ENCODE measurements at places on chromosomes 6 and 20. TPM values are rescaled to one million over a fixed set of nuclear protein-coding genes. Genes with fewer than 3 reads are reported as not detected.

DNA sequence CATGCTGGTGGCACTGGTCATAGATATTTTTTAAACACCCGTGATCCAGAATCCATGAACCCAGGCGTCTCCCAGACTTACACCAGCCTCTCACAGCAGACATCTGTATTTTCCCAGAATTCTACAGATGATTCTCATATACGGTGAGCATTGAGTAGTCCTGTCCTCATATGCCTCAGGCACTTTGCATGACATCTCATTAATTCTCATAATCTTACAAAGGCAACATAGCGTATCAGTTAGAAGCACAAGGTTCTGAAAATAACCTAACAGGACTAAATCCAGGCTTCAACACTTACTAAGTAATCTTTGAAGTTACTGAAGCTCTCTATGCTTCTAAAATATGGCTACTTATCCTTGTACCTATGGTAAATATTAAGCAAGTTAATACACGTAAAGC, 8.9 kb downstream of the NDUFAF4 start:
- no peak for DNase-seq

- no peak for DNase-seq
Measured at GRCh38 chr6:82415820-82416219, 52.2 kb downstream of the TPBG start.

GRCh38 chr6:135179920-135180541, 1.1 kb upstream of the MYB start:
- no peak for DNase-seq

DNA sequence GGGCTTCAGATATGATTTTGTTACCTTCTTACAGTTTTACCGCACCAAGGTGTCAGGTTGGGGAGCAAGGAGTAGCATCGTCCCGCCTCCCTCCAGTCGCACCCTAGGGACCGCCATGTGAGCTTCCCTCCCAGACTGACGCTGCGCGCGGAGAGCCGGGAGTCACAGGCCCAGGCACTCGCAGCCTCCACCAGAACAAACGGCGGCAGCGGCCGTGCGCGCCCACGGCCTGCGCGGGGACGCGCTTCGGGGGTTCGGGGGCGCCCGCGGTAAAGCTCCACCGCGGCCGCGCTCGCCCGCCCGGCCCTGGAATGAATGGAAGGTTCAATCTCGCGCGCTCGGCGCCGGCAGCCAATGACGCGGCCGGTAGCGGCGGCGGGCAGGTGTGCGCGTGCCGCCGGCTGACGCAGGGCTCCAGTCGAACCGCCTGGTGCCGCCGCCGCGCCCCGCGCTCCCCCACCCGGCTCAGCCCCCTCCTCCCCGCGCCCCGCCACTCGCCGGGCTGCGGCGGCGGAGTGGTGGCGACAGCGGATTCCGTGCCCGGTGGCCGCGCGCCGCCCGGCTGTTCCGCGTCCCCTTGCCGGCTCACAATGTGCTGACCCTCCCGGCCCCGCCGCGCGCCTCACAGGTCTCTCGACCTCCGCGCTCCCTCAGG, 16.5 kb upstream of the LIN28B start:
- DNase-seq, result peak; percentile 2

DNA sequence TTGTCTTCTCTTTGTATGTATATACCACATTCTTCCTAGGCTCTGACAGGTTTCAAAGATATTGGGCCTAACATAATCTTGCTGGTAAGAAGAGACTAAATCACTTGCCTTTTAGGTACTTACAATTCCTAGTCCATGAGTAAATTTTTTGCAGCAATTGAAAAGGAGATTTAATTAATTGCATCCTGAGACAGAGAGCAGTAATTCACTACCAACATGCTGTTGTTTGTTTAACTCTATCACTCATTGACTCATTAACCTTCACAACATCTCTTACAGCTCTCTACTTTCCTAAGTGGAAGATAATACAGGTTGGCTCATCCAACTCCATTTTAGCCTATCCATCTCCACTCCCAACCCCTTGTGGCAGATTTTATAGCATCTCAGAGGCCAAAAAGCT, 280.4 kb downstream of the ALDH8A1 start:
- no peak for DNase-seq

DNA sequence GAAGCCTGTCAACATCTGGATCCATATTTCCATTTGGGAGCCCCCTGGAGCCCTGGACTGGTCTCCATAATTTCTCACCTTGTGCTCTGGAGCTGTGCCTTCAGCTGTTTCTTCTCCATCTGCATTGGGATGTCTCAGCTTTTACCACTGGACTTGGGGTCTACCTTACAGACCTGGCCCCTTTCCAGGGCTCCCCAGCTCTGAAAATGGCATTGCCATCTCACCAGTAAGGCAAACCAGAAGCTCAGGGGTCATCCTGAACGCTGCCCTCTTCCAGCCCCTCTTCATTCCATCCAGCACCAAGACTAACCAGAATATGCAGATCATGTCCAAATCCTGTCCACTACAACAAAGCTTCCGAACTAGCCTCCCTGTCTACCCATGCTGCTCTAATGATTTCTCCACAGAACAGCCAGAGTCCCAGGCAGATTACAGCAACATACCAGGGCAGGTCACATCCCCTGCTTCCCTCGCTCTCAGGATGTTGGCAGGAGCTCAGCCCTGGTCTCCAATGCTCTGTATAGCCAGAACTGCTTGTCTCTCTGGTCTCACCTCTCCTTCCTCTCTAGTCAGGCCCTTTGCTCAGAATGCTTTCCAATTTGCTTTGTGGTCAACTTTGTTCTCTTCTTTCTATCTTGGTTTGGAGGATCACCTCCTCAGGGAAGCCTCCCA, 17.7 kb upstream of the NNAT start:
- DNase-seq, result no peak

DNA sequence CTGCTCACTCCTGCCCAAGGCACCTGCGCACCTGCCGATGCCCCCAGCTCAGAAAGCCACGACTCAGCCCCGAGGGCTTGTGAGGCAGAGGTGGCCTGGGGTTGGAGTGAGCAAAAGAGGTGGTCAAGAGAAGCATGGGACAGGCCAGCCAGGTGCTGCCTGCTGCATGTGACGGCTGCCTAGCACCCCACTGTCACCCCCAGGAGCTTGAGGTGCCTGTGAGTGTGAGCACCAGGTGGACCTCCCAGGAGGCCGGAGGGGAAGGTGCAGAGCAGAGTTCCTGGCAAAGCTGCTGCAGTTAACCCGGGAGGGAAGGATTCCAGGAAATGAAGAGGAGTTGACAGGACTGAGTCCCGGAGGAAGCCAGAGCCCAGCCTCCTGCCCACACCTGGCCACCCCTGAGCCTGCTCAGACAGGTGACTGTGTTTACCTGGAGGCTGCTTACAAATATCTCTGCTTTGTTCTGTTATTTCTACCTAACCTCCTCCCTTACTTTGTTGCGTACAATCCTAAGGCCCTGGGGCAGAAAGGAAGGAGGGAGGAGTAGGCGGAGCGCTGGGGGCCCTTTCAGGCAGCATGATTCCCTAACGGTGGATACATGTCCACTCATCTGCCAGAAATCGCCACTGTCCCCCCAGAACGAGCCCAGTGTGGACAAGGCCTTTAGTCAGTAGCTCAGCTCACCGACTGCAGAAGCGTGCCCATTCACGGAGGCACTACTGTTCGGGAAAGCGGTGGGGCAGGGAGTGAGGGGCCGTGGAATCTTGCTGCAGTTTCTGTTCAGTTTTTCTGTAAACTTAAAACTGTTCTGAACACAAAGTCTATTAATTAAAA, 87.5 kb upstream of the MPC1 start:
- no peak for DNase-seq

DNA sequence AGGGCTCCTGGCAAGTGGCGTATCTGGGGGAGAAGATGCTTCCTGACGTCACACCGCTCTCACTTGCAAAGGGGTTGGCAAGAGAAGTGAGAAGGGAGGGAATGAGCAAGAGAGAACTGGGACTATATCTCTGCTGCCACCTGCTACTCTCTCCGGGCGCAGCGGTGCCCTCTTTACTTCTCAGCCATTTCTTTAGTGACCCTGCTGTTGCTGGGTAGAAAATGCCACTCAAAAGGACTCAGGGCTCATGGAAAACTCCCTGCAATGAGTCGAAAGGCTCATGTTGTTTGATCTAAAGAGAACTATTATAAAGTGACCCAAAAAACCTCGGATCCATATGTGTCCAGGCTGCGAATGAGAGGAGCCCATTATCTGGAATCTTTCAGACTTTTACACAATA, 401.8 kb downstream of the SAMD5 start:
- no peak for DNase-seq

GRCh38 chr20:42041000-42041565, 422.9 kb upstream of the CHD6 start:
- DNase-seq, result no peak

- no peak for DNase-seq
Measured at GRCh38 chr20:8299921-8300320, 167.9 kb downstream of the PLCB1 start.

- DNase-seq, result no peak
Measured at GRCh38 chr6:148593130-148593812, 153.6 kb upstream of the UST start.

- DNase-seq, result no peak
Measured at GRCh38 chr6:160203953-160204352, 54.7 kb downstream of the SLC22A2 start.

GRCh38 chr20:44081888-44082287, 105.1 kb downstream of the JPH2 start:
- DNase-seq, result no peak

DNA sequence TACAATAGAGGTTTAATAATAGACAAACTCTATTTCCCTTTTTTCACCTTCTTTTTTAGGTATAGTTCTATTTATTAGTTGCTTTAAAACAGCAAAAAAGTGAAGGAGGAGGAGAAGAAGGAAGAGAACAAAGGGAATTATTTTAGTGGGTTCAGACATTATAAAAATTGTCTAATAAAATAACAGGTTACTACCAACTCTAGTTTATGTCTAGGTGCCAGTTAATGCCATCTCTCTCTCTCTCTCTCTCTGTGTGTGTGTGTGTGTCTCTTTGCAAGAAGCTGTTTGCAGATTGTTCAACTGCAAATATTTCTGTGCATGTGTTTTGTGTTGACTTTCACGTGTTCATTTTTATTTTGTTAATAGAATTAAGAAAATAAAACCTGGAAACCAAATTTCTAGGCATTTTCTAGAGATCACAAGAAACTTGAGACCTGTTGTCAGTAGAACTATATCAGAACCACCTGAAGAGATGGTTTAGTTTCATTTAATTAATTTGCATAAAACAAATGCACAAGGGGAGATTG, 313.5 kb upstream of the SGK1 start:
- DNase-seq, result no peak

DNA sequence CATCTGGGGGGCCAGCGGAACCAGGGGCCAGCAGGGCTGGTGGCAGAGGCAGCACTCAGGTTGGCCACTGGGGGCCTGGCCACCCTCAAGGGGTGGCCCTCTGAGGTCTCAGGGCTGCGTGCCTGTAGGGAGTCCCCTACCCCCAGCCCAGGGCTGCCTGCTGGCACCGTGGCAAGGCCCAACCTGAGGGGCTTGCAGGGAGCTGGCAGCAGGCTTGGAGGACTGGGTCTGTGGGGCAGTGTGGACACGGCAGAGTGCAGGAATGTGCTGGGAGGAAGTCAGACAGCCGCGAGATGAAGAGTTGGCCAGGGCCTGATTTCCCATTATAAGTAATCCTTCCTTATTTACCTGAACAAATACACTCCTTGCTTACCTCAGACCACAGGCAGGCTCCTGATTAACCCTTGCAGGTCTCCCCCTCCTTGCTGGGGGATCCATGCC, at the start of gene SPDEF:
TSS of gene SPDEF (minus strand) at position 299 of the 441 bp plus-strand sequence. CDS start 11,874 bp downstream, outside the sequence.
- DNase-seq, result no peak

DNA sequence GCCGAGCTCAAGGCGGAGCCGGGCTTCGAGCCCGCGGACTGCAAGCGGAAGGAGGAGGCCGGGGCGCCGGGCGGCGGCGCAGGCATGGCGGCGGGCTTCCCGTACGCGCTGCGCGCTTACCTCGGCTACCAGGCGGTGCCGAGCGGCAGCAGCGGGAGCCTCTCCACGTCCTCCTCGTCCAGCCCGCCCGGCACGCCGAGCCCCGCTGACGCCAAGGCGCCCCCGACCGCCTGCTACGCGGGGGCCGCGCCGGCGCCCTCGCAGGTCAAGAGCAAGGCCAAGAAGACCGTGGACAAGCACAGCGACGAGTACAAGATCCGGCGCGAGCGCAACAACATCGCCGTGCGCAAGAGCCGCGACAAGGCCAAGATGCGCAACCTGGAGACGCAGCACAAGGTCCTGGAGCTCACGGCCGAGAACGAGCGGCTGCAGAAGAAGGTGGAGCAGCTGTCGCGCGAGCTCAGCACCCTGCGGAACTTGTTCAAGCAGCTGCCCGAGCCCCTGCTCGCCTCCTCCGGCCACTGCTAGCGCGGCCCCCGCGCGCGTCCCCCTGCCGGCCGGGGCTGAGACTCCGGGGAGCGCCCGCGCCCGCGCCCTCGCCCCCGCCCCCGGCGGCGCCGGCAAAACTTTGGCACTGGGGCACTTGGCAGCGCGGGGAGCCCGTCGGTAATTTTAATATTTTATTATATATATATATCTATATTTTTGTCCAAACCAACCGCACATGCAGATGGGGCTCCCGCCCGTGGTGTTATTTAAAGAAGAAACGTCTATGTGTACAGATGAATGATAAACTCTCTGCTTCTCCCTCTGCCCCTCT, 1.1 kb downstream of the CEBPB start:
- DNase-seq, result peak; percentile 76

GRCh38 chr6:30787954-30788353, 43.6 kb upstream of the IER3 start:
- no peak for DNase-seq

GRCh38 chr20:57326667-57327455, 2.7 kb upstream of the SPO11 start:
- no peak for DNase-seq

GRCh38 chr6:14129575-14129974, 12.0 kb downstream of the CD83 start:
- DNase-seq, result peak; percentile 68

DNA sequence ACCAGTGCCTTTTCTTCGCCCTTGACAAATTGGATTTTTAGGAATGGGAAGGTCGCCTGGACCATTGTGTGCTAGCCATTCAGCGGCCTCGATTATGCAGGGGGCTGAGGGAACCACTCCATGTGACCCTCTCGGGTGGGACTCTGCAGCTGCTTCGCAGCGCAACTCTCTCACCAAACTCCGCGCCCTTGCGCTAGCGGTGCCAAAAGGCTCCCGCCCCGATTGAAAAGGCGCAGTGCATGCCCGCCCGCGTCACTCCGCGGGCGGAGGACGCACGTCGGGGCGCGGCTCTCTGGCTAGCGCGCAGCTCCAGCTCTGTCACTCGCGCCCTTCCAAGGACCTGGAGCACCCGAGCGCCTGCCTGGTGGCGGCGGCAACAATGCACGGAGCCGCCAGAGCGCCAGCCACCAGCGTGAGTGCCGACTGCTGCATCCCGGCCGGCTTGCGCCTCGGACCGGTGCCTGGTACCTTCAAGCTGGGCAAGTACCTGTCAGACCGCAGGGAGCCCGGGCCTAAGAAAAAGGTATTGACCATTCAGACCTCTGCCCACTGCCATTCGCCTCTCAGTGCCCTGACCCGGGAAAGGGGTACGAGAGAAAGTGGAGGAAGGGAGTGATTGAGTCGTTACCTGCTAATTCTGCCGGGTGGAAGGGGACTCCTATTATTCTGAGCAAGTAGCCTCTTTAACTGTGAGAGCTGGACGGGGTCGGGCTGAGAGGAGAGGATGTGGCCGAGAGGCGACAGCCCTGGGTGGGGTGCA, at the start of gene PRDM13:
TSS of gene PRDM13 (plus strand) at position 178 of the 760 bp plus-strand sequence. CDS start at position 380, 202 bp downstream.
- DNase-seq, result no peak

- DNase-seq, result no peak
Measured at GRCh38 chr6:64591676-64592036, 956.1 kb downstream of the PHF3 start.

Gene GNAS-AS1
- not detected for total RNA-seq

Gene PERP
- total RNA-seq, result 24.8 TPM

Gene TFAP2A
- total RNA-seq, result under 0.01 TPM

Gene ARMH2
- not detected for total RNA-seq

Gene EMILIN3
- 0.09 TPM for total RNA-seq

Gene SSTR4
- not detected for total RNA-seq

Gene BACH2
- 1.3 TPM for total RNA-seq

Gene IL20RA
- 0.79 TPM for total RNA-seq

Gene PSORS1C1
- total RNA-seq, result 4.7 TPM

Gene SLC22A7
- total RNA-seq, result not detected
